ENCODE measurements at places on chromosomes 16 and 17.

- DNase-seq = no peak
Measured at GRCh38 chr16:25228372-25228771, 11.6 kb downstream of the AQP8 start.

- DNase-seq = no peak
Measured at GRCh38 chr17:50779747-50780353, 12.5 kb upstream of the ANKRD40CL start.

- DNase-seq = no peak
Measured at GRCh38 chr17:77527836-77528505, 387.2 kb downstream of the SEC14L1 start.

GRCh38 chr16:56198755-56199114, 7.4 kb downstream of the GNAO1 start:
- DNase-seq = no peak

GRCh38 chr16:78503602-78504001, 404.1 kb downstream of the WWOX start:
- peak; percentile 31 for DNase-seq
